ENCODE measurements at places on chromosomes 5 and 9.

- no peak for DNase-seq
Measured at GRCh38 chr5:172353271-172353812, 69.8 kb upstream of the UBTD2 start.

- DNase-seq: no peak
Measured at GRCh38 chr9:124886461-124886860, 24.5 kb downstream of the ARPC5L start.

GRCh38 chr9:96417661-96418082, 498 bp downstream of the ZNF367 start:
- no peak for DNase-seq

- DNase-seq: no peak
Measured at GRCh38 chr9:107712390-107712789, 222.8 kb upstream of the KLF4 start.

DNA sequence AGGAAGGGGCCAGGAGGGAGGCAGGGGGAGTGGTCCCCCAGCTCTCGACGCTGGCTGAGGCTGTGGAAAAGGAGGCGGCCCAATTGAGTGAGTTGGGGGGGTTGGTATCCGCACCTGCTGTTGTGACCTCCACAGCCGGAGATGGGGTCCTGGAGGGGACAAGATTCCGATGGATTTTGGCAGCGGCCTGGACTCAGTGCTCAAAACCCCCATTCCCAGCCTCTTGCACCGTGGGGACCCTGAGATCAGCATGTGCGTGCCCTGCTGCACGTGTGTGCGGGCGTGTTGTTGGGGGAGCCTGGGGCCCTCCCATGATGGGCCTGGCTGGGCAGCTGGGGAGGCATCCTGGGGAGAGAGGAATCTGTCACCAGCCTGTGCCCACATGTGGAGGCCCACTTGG, 15.0 kb downstream of the CNTFR start:
- no peak for DNase-seq

DNA sequence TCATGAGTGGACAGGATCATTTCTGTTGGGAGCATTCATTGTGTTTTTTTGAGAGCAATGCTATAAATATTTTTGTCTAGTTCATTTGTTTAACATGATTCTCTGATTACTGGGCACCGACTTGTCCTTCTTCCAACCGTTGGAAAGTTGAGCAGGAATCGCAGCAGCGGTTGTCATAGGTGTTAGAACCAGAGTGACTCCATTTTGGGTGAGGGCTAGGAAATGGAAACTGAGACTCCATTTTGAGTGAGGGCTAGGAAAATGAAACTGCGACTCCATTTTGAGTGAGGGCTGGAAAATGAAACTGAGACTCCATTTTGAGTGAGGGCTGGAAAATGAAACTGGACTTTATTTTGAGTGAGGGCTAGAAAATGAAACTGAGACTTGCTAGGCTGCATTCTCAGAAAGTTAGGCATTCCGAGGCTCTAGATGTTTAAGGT, 100.6 kb downstream of the ICE1 start:
- no peak for DNase-seq

DNA sequence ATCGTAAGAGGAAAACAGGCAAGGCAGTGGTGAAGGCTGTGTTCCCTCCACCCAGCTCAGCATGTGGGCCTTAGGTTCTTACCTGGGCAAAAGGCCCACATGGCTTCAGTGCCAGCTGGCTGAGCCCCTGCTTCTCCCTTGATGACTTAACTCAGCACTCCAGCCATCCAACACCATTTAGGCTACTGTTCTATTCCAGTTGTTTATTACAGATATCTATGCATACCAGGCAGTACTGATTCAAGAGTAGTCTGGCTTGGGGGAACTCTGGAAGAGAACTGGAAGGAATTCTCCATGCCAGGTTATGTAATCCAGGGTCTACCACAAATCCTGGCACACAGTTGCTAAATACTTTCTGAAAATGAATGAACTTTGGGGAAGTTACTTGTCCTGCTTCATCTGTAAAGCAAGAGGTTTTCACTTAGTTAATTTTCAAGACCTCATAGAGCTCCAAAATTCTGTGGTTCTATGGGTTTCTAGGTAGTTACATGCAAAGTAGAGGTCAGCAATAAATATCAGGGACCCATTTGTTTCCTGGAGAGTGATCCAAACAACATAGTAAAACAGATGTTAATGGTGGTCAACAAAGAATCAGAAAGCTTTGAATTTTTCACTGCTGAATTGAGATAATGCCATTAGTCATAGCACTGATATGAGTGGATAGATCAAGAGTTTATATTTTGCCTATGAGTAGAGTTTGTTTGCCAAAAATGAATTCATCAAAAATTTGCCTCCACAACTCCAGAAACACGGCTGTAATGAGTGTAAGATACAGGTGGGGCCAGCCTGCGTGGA, 88.2 kb upstream of the OSMR start:
- no peak for DNase-seq

All from hippocampal formation (tissue), 2 donors.